ENCODE measurements at places on chromosomes 4 and X. TPM values are rescaled to one million over a fixed set of nuclear protein-coding genes. Genes with fewer than 3 reads are reported as not detected.
A peak's percentile ranks its signal among the peaks of the same experiment; 100 is the strongest.

DNA sequence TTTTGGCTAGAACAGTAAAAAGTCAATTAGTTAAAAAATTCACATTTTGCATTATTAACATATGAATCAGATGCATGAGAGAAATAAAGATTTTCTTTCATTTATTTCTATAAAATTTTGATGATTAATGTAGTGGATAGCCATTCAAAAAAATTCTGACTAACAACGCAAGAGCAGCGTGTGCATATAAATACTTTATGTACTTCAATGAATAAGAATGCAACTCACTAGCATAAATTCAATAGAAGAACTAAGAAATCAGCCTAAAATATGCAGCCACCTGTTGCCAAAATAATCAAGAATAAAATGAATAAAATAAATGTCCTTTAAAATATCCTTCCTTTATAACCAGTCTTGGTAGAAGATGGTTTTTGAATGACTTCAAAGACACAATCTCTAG, 471.9 kb downstream of the PDGFC start:
- DNase-seq, result no peak

CYBB gene
- not detected for total RNA-seq

MGARP gene
- total RNA-seq, result 35.0 TPM

DNA sequence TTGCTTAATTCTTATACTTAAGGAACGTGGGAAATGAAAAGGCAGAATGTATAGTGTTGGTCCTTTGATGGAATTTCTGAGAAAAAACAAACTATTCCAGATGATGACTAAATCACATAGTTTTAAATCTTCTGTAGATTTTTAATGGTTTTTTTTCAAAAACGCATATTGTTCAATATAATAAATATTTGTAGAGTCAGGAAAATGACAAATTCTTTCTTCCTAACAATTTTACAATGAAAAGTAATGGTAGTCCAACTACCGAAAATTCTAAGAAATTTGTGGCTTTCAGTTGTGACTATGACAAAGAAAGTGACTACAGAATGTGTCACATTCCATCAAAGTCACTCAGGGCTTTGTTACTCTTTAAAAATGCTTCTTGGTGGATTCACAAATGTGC, 164.8 kb upstream of the PITX2 start:
- peak; percentile 27 for DNase-seq

DNA sequence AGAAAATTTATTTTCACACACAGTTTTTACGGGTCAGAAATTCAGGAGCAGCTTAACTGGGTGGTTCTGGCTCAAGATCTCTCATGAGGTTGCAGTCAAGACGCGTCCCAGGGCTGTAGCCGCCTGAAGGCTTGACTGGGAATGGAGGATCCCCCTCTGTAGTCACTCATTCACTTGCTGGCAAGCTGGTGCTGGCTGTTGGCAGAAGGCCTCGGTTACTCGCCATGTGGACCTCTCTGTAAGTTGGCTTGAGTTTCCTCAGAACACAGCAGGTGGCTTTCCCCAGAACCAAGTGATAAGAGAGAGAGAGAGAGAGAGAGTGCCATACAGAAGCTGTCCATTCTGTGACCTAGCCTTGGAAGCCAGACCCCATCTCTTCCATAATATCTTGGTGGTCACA, 132.8 kb downstream of the DCLK2 start:
- peak; percentile 34 for DNase-seq

GABRE gene
- total RNA-seq, result 1.3 TPM
